ENCODE measurements at places on chromosomes 12 and 14.

DNA sequence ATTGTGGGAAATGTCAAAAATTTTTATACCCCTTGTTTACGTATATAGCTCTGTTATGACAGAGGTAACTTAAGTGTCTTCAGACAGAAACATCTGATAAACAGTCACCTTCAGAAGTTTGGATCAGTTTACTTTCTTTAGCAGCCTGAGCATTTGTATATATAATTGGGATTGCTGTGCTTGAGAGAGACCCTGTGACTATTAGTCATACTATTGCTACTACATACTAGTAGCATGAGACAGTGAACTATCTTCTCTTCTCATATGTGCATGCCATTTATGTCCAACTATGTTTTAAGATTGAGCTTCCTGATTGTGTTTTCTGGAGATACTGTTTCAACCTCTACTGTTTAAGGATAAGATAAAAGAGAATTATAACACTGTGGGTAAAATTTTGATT lies 101.5 kb downstream of the PDE6H start:
- peak; percentile 3 for DNase-seq

DNA sequence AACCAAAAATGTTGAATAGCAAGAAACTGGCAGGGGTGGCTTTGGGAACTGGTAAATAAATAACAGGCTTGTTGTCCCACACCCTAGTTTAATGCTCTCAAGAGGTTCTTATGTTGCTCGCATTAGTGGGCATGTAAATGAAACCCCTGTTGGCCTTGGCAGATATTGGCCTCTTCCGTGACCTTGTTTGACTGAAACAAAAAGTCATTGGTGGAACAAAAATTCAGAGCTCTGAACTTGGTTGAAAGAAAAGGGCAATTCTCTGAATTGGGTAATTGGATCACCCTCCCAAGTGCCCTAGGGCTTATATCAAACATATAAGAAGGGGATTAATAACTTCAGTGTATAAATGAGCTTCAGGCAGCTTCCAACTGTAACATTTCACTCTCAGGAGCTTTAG lies 426.2 kb downstream of the ZFP36L1 start:
- DNase-seq = no peak

GRCh38 chr14:51834240-51834639 lies 26.2 kb upstream of the GNG2 start:
- DNase-seq = no peak

DNA sequence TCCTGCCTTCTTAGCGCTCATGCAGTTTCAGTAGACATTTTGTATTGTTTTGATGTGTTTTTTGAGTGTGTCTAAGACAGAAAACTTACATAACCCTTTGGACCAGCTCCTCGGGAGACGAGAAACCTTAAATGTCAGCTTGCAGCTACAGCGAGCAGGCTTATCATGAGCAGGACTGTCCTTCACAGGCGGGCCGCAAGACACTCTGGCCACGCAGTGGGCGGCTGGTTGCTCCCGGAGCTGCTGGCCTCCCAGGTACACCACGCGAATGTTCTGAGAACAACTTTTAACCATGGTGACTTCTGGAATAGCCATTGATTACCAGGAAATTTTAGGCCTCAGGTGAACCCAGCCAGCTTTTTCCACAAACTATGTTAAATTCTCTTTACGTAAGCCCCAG lies 164.1 kb upstream of the DIO3 start:
- no peak for DNase-seq

DNA sequence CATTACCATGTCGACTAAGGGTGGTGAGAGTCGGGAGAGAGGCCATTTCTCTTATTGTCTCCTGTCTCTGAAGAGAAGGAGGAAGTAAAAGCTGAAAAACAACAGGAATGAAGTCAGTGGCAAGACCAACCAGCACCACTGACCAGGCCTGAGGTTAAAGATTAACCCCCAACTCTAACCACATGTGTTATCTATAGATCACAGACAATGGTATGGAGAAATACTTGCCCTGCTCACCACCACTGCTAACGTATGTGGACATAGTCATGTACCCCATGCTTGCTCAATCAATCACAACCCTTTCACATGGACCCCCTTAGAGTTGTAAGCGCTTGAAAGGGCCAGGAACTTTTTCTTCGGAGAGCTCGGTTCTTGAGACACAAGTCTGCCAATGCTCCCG lies 690.9 kb upstream of the LMO3 start:
- DNase-seq = no peak

- no peak for DNase-seq
Observed at GRCh38 chr14:72521045-72521444, 372.9 kb downstream of the DPF3 start.

GRCh38 chr12:50749459-50749882 lies 14.4 kb upstream of the ATF1 start:
- no peak for DNase-seq

Measured in fibroblast of skin of back (primary cell).